ENCODE measurements at places on chromosomes 3 and 15.

DNA sequence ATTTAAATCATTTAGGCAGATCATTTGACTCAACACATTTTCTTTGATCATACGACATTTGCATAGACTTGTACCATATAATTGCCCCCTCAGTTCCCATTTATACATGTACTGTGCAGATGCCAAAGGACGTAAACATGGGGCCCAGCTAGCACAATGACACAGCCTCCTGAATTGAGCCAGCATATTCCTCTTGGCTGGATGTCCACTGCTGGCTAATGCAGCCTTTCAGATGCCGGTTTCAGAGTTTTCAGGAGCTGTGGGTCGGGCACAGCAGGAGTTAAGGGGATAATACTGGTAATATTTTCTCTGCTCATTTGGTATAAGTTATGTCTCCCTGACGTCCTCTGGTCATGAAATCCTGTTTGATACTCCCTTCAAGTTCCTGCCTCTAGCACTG lies 39.4 kb downstream of the KAT2B start:
- DNase-seq = no peak

DNA sequence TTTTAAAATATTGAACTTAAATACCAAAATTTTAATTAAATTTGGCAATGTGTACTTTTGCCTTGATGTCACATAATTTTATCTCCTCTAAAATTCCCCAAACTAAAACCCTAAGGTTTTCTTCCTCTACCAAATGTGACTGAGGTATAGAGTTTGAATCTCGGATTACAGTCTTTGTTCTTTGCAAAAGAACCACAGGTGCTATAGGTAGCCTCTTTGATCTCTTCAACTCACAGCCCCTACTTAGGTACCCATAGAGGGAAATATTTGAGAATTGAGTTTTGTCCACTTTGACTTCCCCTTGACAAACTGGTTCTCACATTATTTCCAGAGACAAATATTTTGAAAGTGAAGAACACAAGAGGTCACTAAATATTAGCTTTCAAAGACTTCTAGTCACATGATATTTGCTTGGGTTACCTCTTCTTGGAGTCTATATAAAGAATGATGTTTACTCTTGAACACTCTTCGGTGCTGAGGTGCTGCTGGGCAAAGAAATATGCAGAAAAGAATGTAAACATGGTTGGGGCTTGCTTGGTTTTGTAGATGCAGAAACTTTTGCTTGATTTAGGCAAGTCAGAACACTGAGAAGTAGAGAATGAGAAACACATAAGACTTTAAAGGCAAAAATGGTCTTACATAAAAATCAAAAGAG lies 120.8 kb upstream of the MCTP2 start:
- DNase-seq = no peak

DNA sequence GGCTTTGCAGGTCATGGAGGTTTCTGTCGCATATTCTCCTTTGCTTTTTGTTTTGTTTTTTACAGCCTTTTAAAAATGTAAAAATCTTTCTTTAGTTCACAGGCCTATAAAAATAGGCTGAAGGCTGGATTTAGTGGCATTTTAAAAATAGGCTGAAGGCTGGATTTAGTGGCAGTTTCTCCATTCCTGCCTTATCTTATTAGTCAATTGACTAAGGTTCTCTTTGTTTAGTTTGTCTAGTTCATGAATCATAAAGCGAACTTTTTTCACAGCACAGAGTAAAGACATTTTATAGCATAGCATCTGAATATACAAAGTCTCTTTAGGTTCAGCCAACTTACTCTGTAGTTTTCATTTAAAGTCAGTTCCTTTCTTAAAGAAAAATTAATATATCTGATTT lies 31.4 kb downstream of the AP4E1 start:
- no peak for DNase-seq

GRCh38 chr15:64865998-64866520 lies 24.3 kb downstream of the PLEKHO2 start:
- no peak for DNase-seq

Measured in CD4-positive, alpha-beta T cell treated with Interferon alpha-2 for 1 hour (primary cell).